HCT116 (cell line): ENCODE measurements at places on chromosomes 13 and 19.

- no peak for DNase-seq
Observed at GRCh38 chr13:108408672-108409071, 139.2 kb downstream of the TNFSF13B start.

DNA sequence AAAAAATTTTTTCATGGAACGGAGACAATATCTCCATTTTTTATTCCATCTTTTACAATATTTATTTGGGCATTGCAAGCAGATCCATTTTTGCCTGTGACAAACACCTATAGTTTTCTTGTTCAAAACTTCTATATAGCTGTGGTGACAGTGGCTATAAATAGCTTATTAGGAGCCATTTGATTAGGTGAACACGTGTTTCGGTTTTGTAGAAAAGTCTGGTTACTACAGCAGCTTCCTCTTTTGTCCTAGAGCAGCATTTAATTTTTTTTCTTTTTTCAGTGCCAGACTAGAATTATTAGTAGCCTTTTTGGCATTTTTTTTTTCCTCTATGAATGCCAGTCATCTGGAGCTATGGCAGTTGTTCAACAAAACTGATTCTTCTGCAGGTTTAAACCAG, 123.5 kb downstream of the RXFP2 start:
- no peak for DNase-seq

GRCh38 chr19:50794074-50794875, 4.1 kb downstream of the ACP4 start:
- DNase-seq: no peak

DNA sequence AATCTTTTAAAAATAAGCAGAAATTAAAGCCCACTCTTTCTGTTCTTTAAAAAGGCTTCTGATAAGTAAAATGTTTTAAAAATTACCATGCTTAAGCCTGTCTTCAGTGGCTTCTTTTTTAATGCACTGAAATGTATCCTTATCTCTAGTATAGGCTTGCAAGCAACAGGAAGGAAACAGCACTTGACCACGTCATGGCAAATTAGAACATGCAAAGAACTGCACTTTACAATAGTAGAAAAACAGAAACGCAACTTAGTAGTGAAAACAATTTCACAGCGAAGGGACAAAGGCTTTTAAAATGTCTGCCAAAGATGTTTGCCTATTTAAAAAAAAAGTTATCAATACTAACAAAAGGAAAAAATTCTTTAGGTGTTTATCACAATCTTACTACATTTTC, 36.3 kb downstream of the ELF1 start:
- DNase-seq: no peak

DNA sequence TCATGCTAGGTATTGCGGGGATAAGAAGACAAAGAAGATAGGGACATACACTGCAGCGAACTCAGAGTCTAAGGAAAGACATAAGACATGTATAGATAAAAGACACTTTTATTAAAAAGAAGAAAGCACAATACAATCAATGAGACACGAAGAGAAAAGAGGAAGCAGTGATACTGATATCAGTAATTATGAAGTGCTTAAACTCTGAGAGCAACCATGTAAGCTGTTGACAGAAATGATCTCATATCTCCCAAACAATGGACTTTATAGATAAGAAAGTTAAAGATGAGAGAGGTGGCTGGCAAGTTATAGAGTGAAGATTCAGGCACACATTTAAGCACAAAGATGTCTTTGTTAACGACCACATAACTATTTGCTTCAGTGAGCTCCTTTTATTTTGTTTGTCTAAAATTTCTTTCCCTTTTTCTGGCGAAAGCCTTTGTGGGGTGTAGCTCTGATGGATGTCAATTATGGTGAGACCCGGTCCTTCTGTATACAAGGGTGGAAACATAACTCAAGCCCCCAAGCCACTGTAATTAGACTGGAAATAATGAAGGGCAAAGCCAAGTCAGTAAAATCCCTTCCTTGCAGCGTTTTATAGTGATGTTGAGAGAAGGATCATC, 818.0 kb upstream of the SLC10A2 start:
- DNase-seq: no peak

GRCh38 chr19:56838909-56839651, 1.4 kb downstream of the PEG3 start:
- no peak for DNase-seq

GRCh38 chr13:111286162-111286561, 34.3 kb upstream of the TEX29 start:
- no peak for DNase-seq

- DNase-seq: no peak
Observed at GRCh38 chr19:43776286-43776685, 4.5 kb downstream of the KCNN4 start.

- DNase-seq: no peak
Observed at GRCh38 chr13:46751811-46752635, 44.9 kb downstream of the ESD start.

- DNase-seq: no peak
Observed at GRCh38 chr13:24269821-24270220, 39.6 kb upstream of the C1QTNF9 start.

GRCh38 chr13:44868397-44868796, 120.9 kb downstream of the NUFIP1 start:
- no peak for DNase-seq

DNA sequence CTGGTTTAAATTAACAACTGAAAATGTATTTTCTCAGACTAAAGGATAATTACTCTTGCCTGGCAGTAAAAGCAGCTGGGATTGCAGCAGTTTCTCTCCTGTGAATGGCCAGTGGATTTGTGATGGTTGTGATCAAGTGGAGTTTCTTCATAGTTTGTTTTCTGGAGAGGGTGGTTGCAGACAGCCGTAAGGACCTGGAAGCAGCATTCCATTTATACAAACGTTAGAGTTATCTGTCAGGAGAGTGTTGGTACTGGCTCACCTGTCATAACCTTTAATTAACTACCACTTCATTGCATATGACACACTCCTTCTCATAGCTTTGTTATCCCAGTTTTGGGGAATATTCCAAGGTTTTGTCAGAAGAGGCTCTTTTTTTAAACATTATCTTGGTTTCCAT, 258.4 kb upstream of the SLC10A2 start:
- no peak for DNase-seq

DNA sequence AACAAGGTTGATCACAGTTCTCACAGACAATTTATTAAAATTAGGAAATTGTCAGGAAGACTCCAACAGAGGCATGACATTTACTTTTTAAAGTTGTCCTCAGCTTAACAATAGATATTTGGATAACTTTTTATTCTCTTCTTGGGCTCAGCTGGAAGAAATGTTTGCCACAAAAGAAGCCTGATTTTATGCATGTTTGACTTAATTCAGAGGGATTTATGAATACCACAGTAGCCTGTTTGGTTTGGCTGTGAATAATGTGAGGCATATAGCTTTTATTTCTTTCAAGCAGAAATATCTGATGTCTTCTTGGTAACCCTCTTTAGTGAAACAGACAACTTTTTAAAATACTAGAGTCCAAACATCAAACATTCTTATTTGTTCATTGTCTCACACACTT, 1464.5 kb upstream of the SLC10A2 start:
- DNase-seq: no peak

DNA sequence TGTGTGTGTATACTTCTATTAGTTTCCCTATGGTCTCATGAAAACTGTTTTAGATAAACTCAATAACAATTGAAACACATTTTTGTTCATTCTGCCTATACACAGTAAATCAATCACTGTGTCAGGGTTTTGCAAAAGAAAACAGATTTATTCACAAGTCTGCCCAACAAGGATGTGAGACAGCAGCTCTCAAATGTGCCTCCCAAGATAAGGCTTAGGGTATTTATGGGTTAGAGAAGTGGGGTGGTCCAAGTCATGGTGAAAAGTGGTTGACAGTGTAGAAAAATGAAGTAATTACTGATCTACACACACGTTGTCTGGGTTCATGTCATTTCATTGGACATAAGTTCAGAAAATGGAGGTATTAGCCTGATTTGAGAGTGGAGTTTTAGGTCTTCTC, 844.6 kb downstream of the SLITRK6 start:
- no peak for DNase-seq

- no peak for DNase-seq
Observed at GRCh38 chr19:51219971-51220370, 4.9 kb upstream of the CD33 start.

DNA sequence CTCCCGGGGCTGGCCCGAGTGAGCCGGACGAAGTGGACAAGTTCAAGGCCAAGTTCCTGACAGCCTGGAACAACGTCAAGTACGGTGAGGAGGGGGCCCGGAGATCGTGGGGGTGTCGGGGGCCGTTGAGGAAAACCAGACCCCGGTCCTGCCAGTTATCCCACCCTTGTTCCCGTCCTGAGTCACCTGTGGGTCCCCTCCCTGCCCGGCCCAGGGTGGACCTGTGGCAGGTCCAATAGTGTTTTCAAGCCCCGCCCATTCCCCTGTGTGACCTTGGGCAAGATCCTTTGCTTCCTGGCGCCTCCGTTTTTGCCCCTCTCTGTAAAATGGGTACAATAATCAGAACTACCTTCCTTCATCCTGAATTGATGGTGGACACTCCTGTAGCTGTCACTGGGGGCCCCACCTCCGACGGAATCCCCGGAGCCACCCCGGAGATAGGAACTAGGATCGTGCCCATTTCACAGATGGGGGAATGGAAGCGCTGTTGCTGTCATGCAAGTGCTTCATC, 593 bp downstream of the ATG4D start:
- no peak for DNase-seq

DNA sequence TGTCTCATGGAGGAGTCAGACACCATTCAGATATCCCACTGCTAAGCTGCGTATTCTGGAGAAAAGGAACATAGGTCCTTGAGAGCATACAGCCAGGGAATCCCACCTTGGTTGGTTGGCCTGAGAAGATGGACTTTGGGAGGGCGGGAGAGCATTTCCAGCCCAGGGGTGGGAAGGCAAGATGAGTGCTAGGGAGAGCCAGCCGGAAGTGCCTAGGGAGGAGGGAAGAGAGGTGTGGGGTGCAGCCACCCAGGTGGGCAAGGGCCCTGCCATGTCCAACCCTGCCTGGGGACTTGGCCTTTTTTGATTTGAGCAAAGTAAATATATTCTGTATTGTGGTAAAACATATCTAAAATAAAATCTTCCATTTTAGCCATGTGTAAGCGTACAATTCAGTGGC, 19.7 kb downstream of the SIAH3 start:
- no peak for DNase-seq

DNA sequence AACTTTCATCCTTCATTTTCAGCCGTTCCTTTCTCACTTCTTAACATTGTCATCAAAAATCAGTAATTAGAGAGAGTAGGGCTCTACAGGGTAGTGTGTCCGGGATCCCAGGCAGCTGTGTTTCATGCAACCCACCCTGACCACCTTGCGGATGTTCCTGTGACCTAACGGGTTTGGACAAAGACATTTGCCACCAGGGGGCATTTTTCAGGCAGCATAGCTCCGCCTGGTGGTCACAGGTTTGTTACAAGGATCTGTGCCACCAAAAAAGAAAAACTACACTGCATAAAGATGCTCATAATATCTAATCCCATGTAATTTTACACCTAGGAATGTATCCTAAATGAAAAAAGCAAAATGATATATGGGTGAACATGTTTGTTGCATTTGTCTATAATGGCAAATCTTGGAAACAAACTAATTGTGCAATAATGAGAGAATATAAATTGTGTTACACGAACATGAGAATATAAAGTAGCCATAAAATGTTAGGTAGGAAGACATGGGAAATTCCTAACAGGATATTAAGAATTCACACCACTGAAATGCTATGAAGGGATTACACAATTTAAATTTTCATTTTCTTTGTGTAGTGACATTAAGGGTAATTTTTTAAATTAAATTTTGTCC, 123.0 kb downstream of the SLC7A1 start:
- peak; percentile 63 for DNase-seq

DNA sequence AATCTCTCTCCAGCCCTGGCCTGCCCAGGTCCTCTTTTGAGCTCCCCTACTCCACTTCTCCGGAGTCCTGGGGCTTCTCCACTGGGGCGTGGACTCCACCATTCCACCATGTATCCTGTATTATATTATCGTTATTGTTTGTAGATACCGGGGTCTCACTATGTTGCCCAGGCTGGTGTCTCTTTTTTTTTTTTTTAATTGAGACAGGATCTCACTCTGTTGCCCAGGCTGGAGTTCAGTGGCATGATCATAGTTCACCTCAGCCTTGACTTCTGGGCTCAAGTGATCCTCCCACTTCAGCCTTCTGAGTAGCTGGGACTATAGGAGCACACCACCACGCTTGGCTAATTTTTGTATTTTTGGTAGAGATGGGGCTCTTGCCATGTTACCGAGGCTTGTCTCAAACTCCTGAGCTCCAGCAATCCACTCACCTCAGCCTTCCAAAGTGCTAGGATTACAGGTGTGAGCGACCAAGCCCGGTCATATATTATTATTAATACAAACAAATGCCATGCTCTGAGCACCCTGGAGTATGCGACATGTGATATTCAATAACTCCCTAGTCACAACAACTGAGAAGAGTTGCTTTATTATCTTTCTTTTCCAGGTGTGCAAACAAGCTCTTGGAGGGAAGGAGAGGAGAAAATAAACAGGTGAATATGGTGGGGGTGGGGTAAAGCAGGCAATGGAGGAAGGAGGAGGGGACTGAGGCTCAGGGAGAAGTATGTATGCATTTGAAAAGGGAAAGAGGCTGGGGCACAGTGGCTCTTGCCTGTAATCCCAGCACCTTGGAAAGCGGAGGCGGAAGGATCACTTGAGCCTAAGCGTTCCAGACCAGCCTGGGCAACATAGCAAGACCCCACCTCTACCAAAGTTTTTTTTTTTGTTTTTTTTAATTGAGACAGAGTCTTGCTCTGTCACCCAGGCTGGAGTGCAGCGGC, 2.8 kb upstream of the CERS4 start:
- no peak for DNase-seq

GRCh38 chr13:76330761-76331160, 555.4 kb downstream of the KCTD12 start:
- DNase-seq: no peak

DNA sequence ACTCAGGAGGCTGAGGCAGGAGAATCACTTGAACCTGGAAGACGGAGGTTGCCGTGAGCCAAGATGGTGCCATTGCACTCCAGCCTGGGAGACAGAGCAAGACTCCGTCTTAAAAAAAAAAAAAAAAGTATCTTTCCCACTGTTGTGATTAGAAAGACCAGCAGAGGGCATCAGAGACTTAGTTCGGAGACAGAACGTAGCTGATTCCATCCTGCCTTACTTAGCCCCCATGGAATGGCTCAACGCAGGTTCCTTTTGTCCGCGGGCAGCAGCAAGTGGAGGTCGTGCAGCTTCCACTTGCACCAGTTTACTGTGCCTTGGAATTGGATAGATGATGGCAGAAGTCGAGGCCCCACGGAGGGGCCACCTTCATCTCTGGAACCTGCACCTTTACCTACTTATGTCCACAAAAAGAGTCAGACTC, 8.1 kb downstream of the TIMM29 start:
- DNase-seq: peak; percentile 74

GRCh38 chr13:40063703-40064102, 408.2 kb downstream of the COG6 start:
- no peak for DNase-seq

- DNase-seq: no peak
Observed at GRCh38 chr13:52009946-52010345, 1.3 kb downstream of the ATP7B start.

- no peak for DNase-seq
Observed at GRCh38 chr13:86976521-86977324, 694.4 kb upstream of the SLITRK5 start.
